Fibroblast of skin of right quadriceps (primary cell): ENCODE measurements at places on chromosomes 1 and 21.

- no peak for DNase-seq
Measured at GRCh38 chr1:116431870-116432500, 58.9 kb downstream of the ATP1A1 start.

DNA sequence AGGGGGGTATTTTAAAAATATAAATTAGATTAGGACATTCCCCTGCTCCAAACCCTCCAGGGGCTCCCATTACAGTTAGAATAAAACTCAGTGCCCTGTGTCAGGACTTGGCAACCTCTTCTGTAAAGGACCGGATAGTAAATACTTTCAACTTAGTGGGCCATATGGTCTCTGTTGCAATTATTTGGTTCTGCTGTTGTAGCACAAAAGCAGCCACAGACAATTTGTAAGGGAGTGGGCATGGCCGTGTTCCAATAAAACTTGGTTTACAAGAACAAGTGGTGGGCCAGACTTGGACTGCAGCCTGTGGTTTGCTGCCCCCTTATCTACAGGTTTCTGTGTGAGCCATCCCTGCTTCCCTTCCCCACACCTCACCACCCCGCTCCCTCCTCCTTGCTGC lies 92.0 kb downstream of the ACTL8 start:
- DNase-seq = no peak

DNA sequence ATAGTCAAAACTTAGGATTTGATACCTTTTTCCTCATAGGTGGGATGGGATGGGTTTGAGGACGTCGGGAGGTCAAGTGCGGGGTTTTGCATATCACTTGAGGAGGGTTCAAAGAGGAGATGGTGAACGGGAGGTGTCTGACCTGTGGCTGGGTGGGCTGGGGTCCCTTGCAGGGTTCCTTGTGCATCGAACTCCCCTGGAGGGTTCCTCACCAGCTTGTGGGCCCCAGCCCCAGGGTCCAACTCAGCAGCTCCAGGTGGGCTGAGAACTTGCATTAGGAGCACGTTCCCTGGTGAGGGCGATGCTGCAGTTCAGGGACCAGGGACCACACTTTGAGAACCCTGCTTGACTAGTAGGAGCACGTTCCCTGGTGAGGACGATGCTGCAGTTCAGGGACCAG lies 23.2 kb downstream of the TRPM2 start:
- no peak for DNase-seq

DNA sequence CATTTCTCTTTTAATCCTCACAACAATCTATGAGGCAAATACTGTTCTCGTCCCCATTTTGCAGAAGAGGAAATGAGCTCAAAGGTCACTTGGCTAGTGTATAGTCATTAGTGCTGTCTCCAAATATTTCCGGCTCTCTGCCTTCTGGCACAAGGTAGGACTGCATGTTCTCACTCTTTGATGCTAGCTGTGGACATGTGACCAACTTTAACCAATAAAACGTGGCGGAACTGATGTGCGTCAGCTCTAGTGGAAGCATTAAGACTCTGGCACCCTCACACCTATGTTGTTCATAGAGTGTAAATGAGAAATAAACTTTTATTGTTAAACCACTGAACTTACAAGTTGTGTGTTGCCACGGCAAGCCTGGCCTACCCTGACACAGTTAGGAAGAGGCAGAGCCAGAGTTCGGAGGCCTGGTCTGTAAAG lies 5.0 kb upstream of the KIF21B start:
- DNase-seq = no peak

DNA sequence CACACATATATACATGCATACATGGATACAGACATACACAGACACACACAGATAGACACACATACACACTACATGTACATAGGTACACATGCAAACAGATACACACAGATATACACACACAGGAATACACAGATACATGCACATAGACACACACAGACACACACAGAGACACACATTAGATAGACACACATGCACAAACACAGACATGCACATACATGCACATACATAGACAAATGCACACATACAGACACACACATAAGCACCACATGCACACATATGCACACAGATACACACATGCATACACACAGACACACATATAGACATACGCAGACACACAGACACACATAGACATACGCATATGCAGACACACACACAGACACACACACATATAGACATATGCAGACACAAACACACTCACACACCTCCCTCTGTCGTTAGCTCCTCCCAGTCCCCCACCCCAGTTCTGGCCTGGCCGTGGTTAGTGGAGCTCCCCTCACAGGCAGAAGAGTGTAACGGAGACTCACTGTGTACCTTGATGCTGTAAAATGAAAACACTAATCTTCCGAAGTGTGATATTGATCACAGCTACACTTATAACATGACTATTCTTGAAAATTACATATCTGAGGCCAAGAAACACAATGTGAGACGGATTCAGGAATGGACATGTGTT lies 7.6 kb downstream of the UBASH3A start:
- DNase-seq = no peak

DNA sequence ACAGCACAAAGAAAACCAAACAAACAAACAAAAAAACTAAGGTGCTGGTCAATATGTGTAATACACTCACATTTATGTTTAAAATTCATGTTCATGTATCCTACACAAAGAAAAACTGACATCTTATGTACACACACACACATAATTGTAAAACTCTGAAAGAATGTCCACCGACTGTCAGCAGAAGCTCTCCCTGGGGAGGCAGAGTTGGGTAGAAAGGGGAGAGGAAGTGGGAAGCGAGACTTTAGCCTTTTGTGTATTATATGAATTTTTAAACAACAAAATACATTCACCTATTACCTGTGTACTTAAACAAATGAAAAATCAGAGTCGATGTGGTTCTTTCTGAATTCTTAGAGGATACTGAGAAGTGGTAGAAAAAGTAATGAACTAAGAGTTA lies 88.3 kb downstream of the ABCA4 start:
- DNase-seq = no peak

DNA sequence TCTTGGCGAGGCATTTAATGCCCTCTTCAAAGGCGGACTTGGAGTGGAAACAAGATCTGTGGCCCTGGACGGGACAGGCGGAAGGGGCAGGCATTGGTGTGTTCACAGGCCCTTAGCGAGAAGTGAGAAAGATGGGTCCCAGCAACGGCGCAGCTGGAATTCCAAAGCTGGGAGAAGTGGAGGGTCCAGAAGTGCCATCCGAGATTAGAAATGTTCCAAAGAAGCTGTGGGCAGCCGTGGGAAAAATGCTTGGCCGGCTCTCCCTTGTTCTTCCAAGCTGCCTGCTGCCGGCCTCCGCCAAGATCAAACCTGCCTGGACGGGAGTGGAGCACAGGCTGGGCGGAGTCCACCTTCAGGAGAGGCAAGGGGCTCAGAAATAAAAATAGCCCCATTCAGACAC lies 69.4 kb upstream of the ACTRT2 start:
- no peak for DNase-seq

DNA sequence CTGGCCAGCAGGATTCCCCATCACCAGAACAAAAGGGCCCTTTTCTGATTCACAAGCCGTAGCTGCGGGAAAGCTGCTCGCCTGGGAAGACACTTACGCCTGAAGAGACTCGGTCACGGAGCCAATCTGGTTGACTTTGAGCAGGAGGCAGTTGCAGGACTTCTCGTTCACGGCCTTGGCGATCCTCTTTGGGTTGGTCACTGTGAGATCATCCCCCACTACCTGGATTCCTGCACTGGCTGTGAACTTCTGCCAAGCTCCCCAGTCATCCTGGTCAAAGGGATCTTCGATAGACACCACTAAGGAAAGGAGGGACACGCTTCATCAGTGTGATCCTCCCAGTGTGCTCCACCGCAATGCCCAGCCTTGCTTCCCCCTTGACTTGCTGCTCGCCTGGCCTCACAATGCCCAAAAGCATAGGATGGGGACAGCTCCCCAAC lies 14.7 kb downstream of the ENO1 start:
- DNase-seq = no peak

DNA sequence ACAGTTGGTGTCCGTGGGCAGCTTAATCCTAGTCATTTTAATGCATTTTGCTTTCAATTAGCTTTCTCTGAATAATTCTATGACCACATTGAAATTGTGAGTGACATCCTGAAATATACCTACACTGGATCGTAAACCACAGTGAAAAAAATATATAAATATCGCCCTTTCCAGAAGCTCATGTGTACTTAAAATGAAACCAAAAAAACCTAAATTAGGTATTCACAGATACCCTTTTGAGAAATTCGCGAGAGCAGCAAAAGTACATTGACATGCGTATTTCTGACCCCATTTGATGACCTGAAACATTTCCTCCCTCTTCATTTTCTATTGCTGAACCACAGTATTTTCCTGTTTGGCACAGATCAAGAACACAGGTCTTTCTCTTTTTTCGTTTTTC lies 253.8 kb downstream of the LTN1 start:
- DNase-seq = no peak

DNA sequence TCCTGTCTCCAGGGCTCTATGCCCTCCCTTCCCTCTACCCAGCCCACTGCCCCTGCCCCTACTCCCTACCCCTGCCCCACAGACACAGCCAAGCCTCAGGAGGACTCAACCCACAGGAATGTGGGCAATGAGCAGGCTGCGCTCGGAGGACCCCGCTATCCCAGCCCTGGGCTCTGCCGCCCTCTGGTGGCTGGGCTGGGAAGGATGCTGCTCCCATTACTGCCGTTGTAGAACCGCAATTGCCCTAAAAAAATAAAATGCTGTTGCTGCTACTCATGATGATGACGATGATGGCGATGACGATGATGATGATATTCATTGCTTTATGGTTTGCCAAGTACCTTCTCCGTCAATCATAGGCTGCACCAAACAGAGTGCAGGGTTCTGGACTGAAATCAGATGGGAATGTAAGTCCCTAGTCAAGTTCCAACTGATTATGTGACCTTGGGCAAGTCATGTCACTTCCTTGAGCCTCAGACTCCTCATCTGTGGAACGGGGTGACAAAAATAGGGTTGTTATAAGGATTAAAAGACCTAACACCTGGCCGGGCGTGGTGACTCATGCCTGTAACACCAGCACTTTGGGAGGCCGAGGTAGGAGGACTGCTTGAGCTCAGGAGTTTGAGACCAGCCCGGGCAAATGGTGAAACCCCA lies 24.6 kb downstream of the ARHGEF19 start:
- DNase-seq = peak; percentile 71

DNA sequence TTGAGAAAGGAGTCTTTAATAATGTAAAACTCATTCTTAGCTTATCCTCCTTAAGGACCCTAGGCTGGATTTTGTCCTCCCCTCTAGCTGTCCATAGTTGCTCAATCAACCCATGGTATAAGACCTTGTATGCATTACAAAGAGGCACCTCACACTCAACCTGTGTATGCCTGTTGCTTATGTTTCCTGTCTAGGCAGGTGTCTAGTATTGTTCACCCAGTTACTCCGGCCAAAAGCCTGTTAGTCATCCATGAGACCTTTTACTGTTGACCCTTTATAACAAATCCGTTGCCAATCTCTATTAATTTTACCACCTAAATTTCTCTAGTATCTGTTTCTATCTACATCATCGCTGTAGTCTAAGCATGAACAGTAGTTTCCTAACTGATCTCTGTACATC lies 3.7 kb downstream of the LYPLAL1 start:
- DNase-seq = no peak

DNA sequence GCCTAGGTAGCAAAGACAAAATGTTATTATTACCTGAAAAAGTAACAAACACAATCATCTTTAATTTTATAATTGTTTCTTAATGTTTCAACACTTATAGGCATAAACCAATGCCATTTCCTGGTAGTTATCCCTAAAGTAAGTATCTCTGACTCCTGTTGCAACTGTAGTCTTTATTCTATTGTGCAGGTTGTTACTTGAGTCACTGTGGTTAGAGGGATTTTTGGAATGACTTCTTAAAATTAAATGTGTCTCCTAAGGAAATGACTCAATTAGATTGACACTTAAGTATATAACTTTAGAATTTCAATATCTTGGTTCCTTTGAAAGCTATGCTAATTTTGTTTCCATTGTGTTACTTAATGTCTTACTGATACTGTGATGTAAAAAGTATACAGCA lies 143.9 kb downstream of the PHTF1 start:
- DNase-seq = peak; percentile 42

- DNase-seq = no peak
Measured at GRCh38 chr1:176575991-176576390, 113.0 kb downstream of the PAPPA2 start.

- no peak for DNase-seq
Measured at GRCh38 chr1:93723733-93724270, 42.2 kb upstream of the BCAR3 start.

DNA sequence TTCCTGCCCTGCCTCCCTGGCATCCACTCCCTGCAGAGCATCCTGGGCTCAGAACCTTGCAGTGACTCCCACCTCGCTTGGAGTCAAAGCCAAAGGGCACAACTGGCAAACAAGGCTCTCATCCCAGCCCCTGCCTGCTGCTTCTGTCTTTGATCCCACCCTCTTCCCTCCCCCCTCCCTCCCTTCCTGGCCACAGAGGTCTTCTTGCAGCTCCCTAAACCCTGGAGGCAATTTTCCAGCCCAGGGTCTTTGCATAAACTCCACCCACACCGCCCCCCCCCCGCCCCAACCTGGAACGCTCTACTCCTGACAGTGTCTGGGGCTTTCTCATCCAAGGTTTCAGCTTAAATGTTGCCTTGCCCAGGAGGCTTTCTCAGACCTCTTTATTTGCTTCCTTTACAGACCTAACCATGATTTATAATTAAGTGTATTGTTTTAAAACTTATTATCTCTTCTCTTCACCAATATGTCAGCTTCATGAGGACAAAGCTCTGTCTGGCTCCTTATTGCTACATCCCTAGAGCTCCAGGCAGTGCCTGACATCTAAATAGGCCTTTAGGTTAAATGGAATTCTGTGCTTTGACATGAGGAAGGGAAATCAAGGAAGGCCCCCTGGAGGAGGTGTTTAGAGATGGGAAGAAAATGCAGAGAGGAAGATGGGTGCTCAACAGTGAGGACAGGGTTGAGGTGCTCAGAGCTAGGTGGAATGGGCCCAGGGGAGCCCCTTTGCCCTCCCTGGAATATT lies 37.7 kb upstream of the PADI1 start:
- no peak for DNase-seq

- DNase-seq = no peak
Measured at GRCh38 chr1:117069220-117069844, 9.2 kb downstream of the TTF2 start.

GRCh38 chr1:233278631-233279030 lies 16.9 kb downstream of the PCNX2 start:
- DNase-seq = no peak

GRCh38 chr1:6918186-6918924 lies 133.1 kb downstream of the CAMTA1 start:
- peak; percentile 66 for DNase-seq

- no peak for DNase-seq
Measured at GRCh38 chr1:229379846-229380245, 37.0 kb upstream of the CCSAP start.
